Fibroblast of skin of left quadriceps (primary cell): ENCODE measurements at places on chromosomes 1 and 21.

DNA sequence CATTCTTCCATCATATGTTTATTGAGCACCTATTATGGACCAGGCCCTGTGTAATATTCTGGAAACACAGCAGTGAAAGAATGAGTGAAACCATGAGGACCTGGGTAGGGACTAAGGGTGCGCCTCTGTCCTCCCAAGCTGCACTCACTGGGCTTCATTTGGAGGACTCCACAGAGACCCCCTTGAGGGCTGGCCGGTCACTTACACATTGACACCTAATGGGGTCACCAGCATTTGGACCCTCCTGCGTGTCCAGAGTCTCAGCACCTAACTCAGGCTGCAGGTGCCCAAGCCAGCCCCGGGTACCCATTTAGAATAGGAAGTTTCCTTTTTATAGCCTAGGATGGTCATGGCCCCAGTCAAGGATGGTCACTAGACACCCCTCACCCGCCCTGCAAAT is 2.8 kb upstream of the FNDC5 start:
- no peak for DNase-seq

- DNase-seq: no peak
These were observed 24.4 kb upstream of the DYRK1A start for GRCh38 chr21:37342046-37342632.

DNA sequence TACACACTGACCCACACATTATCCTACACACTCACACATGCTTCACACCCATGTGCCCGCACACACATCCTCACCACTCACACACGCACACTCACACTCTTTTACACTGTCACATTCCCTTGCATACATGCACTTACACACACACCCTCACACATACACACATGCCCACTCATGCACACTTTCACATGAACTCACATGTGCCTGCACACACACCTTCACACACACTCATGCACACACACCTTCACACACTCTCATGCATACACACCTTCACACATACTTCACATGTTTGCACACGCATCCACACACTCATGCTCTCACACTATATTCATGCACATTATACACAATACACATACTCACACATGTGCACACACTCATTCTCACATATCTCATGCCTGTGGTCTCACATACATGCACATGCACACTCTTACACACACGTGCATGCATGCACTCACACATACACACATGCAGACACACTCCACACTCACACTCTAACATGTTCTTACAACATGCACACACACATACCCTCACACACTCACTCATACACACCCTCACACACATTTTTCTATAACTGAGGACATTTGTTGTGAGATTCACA is 42.3 kb downstream of the RXRG start:
- DNase-seq: no peak

GRCh38 chr1:111139324-111139955 is 453 bp downstream of the DRAM2 start:
- DNase-seq: peak; percentile 26

DNA sequence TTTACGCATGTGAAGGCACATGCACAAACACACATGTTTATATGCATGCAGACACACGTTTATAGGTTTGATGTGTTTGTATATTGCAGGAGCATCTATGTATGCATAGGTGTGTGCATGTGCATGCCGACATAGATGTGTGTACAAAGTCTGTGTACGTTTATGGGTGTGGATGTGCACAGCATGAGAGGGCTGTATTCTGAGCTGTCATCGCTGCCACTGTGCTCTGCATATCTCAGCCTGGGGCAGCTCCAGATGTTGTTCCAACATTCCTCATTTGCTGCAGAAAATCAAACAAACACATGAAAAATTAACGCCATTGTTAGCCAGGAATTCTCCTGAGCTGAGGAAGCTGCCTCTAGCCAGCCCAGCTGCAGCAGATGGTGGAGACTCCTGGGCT is 132.3 kb upstream of the CSF3R start:
- DNase-seq: no peak

- no peak for DNase-seq
These were observed 153.9 kb upstream of the IRF2BP2 start for GRCh38 chr1:234763910-234764309.

DNA sequence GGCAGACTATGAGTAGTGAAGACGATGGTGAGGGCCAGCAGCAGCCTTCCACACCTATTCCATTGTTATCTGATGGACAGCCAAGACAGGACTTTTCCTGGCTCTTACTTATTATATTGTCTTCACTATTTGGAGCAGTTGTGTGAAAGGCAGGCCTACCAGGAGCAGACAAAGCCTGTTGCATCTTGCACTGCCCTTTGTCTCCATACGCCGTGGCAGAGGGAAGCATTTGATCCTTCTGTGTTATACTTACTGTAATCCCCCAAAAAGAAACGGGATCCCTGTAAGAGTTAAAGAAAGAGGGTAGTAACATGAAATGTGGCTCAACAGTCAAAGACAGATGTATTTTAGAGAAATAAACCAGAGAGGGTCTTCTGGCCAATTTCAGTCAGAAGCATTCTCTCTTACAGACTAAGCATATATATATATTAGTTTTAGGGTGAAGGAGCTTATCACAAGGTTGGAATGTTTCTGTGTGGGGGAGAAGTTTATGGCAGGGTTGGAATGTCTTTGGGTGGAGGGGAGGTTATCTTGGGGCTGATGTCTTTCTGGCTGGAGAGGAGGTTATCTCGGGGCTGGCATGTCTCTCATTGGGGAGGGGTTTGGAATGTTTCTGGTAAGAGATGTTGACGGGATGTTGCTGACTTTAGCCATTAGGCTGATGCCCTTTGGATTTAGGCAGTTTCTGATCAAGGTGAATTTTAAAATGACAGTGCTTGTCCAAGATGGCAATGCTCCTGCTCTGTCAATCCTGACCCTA is 23.4 kb upstream of the HSD3B1 start:
- no peak for DNase-seq

GRCh38 chr1:243465738-243466137 is 209.9 kb downstream of the SDCCAG8 start:
- DNase-seq: no peak

DNA sequence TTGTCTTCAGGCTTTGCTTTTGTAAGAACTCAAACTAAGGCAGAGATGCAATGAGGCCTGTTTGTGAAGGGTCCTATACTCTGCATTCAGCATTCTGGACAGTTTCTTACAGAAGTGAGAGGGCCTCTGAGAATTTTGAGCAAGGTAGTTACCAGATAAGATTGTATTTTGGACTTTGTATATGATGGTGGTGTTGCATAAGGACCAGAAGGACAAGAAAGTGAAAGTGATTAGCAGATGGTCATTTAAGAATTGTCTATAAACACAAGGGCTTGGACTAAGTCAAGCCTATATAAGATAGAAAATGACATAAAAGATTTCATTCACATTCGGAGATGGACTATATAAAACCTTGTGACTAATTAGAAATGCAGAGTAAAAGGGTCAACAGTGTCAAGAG is 537.0 kb downstream of the PTBP2 start:
- no peak for DNase-seq

GRCh38 chr1:16367968-16368890 is 1.2 kb downstream of the SZRD1 start:
- DNase-seq: no peak

- no peak for DNase-seq
These were observed 108.8 kb upstream of the KCNK1 start for GRCh38 chr1:233505130-233505529.

DNA sequence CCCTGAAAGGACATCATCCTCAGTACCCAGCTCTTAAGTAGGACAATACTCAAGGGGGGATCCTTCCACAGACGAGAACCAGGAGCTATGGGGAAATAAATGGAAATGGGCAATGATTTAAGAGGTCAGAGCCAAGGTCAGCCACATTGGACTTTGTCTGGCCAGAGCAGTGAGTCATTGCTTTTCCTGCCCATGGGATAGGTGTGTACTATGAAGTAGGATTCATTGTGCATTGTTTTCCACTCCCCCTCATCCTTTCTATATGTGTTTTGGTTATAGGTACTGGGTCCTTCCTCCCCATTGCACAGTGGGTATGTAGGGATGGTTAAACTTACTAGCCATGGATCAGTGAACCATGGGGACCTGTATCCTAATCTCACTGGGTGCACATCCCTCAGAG is 328.9 kb upstream of the USP25 start:
- DNase-seq: no peak

GRCh38 chr1:114342376-114342775 is 168.6 kb downstream of the TRIM33 start:
- no peak for DNase-seq

- no peak for DNase-seq
These were observed 3.2 kb upstream of the ARPC5 start for GRCh38 chr1:183638649-183639387.

DNA sequence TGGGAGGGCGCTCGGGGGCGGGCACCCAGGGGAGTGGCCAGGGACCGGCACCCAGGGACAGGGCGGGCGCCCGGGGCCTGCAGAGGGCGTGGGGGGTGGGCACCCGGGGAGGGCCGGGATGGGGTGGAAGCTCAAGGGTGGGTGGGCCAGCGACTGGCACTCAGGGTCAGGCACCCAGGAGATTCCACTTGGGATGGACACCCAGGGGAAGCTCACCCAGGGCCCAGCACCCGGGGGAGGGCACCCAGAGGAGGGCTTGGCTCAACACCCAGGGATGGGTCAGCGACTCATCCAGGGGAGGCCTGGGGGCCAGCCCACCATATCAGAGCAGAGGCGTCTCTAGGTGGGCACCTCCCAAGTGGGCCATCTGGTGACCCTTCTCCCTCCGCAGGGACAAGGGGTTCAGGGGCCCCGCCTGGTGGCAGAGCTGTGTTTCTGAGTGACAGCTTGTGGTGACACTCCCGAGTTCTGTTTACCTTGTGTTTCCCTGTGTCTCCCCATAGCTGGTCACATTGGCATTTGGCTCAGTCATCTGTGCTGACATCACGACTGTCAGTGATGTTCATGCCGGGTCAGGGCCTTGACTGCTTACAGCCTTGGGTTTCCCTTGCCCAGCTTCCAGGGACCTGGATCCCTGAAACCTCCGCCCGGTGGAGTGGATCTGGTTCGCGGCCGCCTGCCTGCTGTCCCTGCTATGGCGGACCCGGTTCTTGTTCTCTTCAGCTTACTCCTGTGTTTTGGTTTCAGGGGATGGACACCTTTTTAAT is 749 bp downstream of the IBA57 start:
- DNase-seq: no peak

DNA sequence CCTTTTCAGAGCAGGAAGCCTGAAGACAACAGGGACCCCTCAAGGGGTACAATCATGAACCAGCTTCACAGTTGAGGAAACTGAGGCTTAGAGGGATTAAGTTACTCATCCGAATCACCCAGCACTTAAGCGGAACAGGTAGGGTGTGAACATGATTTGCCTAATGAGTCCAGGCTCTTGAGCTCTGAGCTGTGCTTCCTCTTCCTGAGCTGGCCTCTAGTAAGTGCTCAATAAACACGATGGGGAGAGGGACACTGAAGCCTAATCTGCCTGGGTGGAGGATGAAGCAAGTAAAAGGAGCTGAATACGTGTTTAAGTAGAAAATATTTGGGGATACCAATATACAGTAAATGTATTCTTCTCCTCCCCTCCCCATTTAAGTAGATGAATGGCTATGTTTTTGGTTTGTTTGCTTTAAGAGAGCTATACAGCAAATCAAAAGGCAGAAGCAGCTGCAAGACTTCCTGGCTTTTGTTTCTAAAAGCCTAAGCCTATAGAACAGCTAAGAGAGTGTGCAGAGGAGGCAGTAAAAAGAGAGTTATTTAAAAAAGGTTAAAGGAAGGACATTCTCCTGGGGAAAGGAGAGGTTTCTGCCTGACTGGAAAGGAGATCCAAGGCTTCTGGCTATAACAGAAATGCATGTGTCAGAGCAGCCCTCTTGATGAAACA is 20.5 kb downstream of the STPG1 start:
- no peak for DNase-seq

- no peak for DNase-seq
These were observed 56.6 kb downstream of the MAB21L3 start for GRCh38 chr1:116167625-116168276.

GRCh38 chr1:207904391-207904790 is 6.5 kb downstream of the CD34 start:
- no peak for DNase-seq

- no peak for DNase-seq
These were observed 20.7 kb upstream of the PEF1 start for GRCh38 chr1:31665234-31665878.

- DNase-seq: no peak
These were observed 140.5 kb downstream of the SPATA46 start for GRCh38 chr1:162236201-162236600.

DNA sequence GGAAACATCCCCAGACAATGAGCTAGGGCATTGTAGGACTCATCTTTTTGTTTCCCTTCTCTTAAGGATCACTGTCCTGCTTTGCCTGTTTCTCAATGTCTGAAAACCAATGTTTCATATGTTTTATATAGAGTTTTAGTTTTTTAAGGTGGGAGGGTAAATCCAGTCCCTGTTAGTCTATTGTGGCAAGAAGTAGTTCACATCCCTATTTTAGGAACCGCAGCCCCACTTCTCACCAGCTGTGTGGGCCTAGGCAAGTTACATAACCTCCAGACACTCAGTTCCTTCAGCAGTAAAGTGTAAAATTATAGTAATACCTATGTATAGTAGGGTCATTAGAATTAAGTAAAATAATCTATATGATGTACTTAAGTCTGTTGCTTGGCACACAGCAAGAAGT is 105.8 kb upstream of the WLS start:
- DNase-seq: no peak

- DNase-seq: no peak
These were observed 20.8 kb downstream of the SLC6A17 start for GRCh38 chr1:110170766-110171733.

DNA sequence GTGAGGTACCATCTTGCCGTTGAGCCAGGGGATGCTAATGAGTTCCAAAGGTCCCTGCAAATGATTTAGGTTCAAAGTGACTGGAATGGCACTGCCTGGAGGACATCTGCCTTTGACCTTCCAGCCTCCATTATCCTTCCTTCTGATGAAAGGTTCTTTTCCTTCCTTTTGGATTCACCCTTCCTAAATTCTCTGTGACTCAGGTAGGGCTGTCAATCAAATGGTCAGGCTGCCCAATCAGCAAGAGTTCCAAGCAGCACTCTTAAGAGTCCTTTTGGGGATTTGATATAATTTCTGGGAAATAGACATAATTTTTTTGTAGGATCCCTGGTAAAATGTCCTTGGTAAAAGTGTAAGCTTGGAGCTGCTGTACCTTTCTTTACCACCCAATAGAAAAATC is 58.8 kb upstream of the LMO4 start:
- no peak for DNase-seq

- no peak for DNase-seq
These were observed 41.5 kb downstream of the C4BPA start for GRCh38 chr1:207145401-207146058.

DNA sequence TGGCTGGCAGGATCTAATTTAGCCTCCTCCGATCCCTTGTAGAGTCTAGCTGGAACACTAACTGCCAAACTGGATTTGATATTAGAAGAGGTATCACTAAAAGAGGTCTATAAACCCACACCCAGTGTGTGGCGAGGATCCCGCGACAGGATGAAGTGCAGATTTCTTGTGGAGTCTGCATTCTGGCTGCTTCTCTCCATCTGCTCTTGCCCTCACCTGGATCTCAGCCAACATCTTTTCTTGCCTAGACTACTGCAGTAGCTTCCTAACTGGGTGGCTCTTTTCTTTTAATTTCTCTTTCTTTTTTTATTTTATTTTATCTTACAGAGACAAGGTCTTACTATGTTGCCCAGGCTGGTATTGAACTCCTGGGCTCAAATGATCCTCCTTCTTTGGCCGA is 48.9 kb upstream of the CAPZB start:
- DNase-seq: no peak
